GM23248 (cell line): ENCODE measurements at places on chromosomes 12 and 14.

GRCh38 chr12:400828-401227 lies 616 bp upstream of the CCDC77 start:
- DNase-seq: no peak

GRCh38 chr12:70557583-70558191 lies 79.5 kb downstream of the PTPRB start:
- DNase-seq: no peak

- DNase-seq: peak; percentile 42
Observed at GRCh38 chr12:14810953-14811483, 3.0 kb downstream of the SMCO3 start.

DNA sequence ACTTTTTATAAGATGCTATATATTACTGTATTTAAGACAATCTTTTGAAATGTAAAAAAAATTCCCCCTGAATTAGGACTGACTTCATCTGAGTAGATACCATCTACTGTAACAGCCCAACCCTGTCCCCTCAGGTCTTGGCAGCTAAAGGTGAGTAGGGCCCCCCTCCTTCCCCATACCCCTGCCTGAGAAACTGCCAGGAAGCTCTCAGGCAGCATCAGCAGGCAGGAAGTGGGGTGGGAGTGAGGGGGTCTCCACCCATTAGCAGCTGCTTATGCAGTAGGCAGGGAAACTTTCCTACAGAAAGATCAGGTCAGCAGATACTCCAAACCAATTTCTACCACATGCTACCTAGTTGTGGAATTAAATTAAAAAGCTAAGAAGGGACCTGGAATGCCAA lies 62.5 kb downstream of the PAX9 start:
- no peak for DNase-seq

DNA sequence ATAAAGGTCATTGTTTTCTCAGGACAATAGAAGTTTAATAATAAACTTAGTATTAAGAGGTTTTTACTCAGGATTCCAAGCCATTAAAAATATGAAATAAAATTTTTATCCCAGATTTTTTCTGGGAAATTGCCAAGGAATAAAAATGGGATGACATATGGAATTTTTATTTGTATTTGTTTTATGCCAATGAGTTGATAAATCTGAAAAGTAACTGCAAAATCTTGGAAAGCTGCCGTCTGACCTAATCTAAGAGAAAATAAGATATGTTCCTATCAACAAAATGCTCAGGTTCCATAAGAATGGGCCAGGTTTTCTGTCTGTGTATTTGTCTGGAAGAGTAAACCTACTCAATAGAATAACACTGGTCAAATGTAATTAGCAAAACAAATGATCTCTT lies 22.2 kb upstream of the KERA start:
- DNase-seq: no peak

GRCh38 chr12:6535960-6536847 lies 1.9 kb downstream of the GAPDH start:
- DNase-seq: peak; percentile 29

GRCh38 chr12:3723916-3724805 lies 28.7 kb downstream of the CRACR2A start:
- no peak for DNase-seq

DNA sequence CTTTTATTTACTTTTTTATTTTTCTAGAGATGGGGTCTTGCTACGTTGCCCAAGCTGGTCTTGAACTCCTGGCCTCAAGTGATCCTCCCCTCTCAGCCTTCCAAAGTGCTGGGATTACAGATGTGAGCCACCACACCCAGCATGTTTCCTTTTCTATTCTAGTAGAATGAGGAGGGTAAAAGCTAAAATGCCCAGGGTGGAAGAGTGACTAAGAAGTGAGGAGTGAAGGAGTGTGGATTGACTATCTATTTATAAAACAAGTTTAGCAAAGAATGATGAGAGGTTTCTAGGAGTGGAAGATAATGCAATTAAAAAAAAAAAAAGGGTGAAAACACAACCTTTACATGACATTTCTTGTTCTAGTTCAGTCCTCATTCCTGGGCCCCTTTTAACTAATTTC lies 29.8 kb upstream of the PKP2 start:
- DNase-seq: no peak
